Breast epithelium (tissue), 4 donors: ENCODE measurements at places on chromosomes 4 and X. TPM values are rescaled to one million over a fixed set of nuclear protein-coding genes. Genes with fewer than 3 reads are reported as not detected.

SLC2A9 gene
- total RNA-seq, result 6.2 TPM

ADGRL3 gene
- total RNA-seq, result 8.2 TPM

GRCh38 chrX:56503941-56504673, 59.3 kb upstream of the UBQLN2 start:
- DNase-seq, result no peak

GRCh38 chrX:50003467-50003866, 81.1 kb downstream of the CLCN5 start:
- DNase-seq, result no peak
